ENCODE measurements at places on chromosomes 1 and 21.

DNA sequence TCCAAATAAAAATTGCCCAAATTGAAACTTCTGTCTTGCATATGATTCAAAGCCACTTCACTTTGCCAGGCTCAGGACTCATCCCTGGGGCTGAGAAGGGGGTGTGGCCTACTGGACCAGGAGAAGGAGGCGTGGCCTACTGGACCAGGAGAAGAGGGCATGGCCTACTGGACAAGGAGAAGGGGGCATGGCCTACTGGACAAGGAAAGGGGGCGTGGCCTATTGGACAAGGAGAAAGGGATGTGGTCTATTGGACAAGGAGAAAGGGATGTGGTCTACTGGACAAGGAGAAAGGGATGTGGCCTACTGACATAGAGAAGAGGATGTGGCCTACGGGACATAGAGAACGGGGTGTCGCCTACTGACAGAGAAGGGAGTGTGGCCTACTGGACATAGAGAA is 405.3 kb downstream of the RRAGC start:
- peak; percentile 57 for DNase-seq

- peak; percentile 75 for DNase-seq
These were observed 16.9 kb downstream of the TCEANC2 start for GRCh38 chr1:54070171-54070837.

DNA sequence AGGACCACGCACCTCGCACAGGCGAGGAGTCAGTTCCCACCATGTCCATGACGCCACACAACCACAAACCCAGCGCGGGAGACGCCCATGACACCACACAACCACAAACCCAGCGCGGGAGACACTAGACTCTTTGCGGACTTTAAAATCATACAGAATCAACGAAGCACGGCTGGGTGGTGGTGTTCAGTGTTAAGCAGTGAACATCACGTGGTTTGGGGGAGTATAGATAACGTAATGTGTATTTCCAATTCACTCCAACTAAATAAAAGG is 19.2 kb downstream of the PTTG1IP start:
- no peak for DNase-seq

GRCh38 chr1:231750296-231750695 is 123.7 kb downstream of the DISC1 start:
- DNase-seq: no peak

DNA sequence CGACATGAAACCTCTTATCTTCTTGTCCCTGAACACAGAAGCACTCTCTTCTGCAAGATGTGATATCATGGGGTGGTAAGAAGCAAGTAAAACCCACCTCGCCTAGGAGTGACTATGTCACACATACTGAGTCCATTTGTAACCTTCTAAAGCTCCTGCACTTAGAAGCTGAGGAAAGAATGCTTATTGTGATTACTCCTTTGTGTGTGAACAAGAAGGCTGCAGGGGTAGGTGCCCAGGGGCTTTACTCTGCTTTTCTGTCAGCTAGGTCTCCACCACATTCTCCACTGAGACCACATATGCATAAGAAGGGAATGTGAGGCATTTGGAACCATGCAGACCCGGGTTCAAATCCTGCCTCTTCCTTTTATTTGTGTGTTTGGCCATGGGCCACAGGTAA is 144.3 kb downstream of the DMRTA2 start:
- no peak for DNase-seq

- no peak for DNase-seq
These were observed 2.1 kb downstream of the PRDM15 start for GRCh38 chr21:41876928-41877652.

- DNase-seq: no peak
These were observed 41.1 kb downstream of the ERO1B start for GRCh38 chr1:236240675-236241074.

- DNase-seq: no peak
These were observed 15.1 kb downstream of the SOX13 start for GRCh38 chr1:204087893-204088528.

- DNase-seq: peak; percentile 15
These were observed 99.8 kb downstream of the SNX7 start for GRCh38 chr1:98761219-98761865.
